ENCODE measurements at places on chromosomes 16 and 17.

DNA sequence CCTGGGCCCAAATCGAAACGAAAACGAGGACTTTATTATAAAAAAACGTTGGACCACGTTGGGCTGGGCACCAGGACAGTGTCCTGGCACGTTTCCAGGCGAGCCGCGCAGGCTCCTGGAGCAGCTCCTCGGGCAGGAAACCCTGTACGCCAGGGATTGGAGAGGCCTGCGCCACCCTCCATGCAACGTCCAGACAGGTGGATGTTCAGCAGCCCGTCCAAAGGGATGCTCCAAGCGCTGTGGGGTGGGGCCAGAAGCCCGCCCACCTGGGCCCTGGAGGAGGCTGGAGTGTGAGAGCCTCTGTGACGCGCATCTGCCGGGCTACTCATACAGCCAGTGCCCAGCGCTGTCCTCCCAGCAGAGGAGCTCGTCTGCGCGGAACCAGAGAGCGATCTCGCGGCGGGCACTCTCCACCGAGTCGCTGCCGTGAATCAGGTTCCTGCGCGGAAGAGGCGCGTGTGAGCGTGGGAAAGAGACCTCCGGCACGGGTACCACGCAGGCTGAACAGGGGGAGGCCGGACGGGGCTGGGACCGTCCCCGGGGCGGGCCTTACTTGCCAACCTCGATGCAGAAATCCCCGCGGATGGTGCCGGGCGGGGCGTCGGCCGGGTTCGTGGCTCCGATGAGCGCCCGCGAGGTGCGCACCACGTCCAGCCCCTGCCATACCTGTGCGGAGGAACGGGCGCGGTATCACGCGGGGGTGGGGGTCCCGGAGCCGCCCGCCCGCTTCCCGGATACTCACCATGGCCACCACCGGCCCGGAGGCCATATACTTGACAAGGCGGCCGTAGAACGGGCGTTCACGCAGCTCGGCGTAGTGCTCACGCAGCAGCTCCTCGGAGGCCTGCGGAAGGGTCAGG is 785 bp downstream of the NME3 start:
- peak; percentile 6 for DNase-seq

DNA sequence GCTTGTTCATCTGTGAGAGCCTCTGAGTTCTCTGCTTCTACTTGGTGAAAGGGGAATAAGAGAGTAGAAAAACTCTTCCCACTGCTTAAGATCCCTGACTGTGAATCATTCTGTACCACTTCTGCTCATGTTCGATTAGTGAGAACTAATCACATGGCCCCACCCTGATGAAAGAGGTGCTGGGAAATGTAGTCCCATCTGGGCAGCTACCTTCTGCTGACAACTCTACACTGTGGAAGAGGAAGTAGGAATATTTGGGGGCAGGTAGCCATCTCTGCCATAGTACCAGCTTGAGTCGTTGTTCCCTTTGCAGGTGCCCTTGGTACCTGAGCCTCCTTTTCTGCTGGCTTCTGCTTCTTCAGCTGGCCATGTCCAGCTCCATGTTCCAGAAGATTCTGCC is 29.9 kb downstream of the NKD1 start:
- DNase-seq = peak; percentile 50

DNA sequence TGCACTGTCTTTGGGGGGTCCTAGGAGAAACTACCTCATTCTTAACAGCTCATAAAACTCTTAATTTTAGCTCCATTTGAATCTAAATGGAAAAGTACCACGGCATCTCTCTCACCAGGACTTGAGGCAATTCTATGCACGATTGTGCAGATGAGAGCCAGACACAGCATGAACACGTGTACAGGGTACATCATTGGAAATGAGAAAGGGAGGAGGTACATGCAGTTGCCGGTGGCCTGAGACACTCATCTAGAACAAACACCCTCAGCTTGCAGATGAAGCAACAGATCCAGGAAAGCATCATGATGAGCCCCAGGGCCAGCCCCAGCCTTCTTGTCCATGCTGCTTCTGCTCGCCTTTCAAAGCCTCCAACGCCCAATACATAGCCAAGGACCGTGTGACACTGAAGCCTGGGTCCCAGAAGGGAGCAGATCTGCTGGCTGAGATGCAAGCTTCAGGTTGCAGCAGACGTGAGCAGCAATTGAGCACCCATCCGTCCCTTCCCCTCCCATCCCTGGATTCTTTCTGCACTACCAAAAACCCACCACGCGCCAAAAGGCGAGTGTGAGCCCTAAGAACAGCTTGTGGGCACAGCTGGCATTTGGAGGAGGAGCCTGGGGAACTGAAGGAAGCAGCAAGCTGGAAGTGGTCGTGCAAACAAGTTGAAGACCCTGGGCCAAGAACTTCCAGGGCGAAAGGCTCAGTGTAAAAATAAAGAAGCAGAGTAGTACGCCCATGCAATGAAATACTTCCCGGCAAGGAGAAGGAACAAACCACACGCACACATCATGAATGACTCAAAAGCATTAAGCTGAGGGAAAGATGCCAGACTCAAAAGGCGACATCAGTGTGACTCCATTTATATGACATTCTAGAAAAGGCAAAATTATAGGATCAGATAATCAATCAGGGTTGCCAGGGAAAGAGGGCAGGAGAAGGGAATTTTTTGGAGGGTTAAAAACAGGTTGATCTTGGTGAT is 7.3 kb upstream of the RCVRN start:
- no peak for DNase-seq

GRCh38 chr17:44384823-44385286 is 4.6 kb downstream of the ITGA2B start:
- no peak for DNase-seq

GRCh38 chr16:76835779-76836300 is 355.1 kb upstream of the MON1B start:
- DNase-seq = no peak

- no peak for DNase-seq
These were observed 212.7 kb downstream of the CPPED1 start for GRCh38 chr16:12590963-12591362.

DNA sequence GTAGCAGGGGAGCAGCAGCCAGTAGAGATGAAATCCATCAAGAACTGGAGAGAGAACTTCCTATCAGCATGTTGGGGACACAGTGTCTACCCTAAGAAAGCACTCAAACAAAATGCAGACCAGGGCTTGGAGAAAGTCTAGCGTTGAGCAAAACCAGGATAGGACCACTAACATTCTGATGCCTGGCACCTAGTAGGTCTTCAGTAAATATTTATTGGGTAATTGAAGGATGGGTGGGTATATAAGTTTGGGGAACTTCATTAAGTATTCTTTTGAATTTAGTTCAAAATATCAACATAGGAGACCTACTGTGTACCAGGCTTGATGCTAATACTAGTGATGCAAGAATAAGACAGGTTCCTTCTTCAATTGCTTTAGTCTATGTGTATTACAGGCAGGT is 30.9 kb downstream of the SLC6A2 start:
- no peak for DNase-seq

GRCh38 chr17:41404024-41404671 is 6.7 kb upstream of the KRT31 start:
- peak; percentile 56 for DNase-seq

DNA sequence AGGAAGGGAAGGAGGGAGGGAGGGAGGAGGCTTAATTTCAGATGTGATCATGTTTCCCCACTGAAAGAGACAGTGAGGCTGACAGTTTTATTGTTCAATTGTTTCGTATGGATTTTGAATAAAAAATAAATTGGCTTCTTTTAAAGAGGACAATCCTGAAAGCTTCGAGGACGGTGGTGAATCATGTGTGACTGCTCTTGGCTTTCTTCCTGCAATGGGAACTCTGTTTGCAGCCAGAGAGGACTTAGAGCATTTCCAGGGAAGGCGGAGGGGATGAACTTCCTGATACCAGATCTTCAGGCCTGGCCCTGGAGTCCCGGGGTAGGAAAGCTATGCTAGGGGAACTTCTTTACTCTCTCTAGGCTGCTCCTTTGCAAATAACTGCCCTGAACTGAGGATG is 72.8 kb upstream of the C16orf82 start:
- no peak for DNase-seq

- peak; percentile 74 for DNase-seq
These were observed 18.6 kb downstream of the ALOX12B start for GRCh38 chr17:8068736-8069586.

DNA sequence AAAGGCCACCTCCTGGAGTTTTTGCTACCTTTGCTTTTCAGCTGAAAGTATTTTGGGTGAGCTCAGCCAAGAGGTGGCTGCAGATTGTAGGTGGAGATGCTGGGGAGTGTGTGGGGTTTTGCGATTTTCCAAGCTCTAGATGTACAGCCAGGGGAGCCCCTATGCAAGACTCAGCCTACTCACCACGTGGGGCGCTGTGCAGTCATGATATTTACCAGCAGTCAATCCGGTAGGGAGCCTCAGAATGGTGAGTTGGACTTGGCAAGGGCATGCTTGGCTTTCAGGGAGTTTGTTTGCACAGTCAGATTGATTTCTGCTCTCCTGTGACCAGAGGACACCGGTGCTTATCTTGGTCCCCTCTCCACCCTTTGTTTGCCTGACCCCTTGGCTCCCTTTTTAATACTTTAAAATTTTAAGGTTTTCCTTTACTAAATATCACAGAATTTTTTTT is 175.3 kb downstream of the UTP18 start:
- DNase-seq = peak; percentile 25

- no peak for DNase-seq
These were observed 30.8 kb downstream of the FA2H start for GRCh38 chr16:74743668-74744299.

DNA sequence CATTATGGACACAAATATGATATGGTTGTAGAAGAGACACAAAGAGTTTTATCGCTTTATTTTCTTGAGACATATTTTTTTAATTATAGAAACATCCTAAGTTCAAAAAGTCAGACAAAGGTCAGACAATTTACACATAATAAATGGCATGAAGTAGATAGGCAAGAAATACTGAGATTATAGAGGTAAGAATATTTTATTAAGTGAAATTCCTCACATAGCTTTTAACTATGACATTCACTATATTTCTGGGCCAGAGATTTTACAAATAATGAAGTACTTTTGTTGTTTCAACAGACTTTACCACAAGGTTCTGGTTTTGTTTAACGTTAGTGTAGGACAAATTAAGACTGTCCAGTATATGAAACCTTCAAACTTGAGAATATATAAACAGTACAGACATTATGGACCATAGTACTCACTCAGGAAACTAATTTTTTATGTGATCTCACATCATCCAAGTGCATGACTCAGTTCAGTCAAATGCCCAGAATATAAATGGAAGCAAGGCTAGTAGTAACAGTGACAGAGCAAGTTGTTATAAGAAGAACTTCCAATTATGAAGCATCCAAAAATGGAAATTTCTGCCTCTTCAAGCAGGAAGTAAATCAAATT is 394.8 kb downstream of the KCNJ2 start:
- no peak for DNase-seq

DNA sequence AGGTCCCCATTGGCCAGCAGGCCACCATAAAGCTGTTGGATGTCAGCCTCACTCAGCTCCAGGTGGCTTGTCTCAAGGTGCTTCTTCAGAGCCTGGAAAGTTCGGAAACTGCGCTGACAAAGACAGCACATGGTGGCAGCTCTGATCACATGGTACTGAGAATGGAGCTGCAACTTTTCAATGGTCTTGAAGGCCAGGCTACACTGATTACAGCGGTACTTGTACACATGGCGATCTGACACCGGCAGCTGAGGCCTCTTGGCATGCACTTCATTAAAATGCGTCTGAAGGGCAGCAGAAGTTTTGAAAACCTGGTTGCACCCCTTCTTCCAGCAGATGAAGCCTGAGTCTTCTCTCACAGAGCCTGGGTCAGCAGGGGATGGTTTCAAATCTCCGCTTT is 249.7 kb downstream of the ZFHX3 start:
- no peak for DNase-seq

GRCh38 chr17:44940317-44940716 is 7.3 kb downstream of the KIF18B start:
- no peak for DNase-seq

- DNase-seq = peak; percentile 92
These were observed 3.6 kb downstream of the CORO1A start for GRCh38 chr16:30186782-30187555.

- DNase-seq = no peak
These were observed 82.9 kb upstream of the GPRC5B start for GRCh38 chr16:19967561-19967960.

GRCh38 chr16:181565-182021 is 1.3 kb downstream of the HBQ1 start:
- DNase-seq = no peak

DNA sequence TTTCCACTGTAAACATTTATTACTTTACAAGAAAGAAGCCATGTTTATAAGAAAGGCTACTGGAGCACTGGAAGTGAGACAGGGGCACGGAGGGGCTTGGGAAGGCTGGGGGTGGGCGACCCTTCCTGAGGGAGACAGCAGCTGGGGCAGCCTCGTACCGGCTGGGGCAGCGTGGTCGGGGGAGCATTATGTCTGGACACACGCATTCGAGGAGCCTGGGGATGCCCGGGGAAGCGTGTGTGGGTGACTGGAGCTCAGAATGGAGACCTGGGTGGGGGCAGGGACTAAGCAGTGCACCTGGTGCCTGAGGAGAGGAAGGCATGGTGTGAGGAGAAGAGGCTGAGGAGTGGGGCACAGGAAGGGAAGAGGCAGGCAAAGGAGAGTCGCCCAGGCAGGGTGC is 64.5 kb downstream of the SRCIN1 start:
- no peak for DNase-seq

DNA sequence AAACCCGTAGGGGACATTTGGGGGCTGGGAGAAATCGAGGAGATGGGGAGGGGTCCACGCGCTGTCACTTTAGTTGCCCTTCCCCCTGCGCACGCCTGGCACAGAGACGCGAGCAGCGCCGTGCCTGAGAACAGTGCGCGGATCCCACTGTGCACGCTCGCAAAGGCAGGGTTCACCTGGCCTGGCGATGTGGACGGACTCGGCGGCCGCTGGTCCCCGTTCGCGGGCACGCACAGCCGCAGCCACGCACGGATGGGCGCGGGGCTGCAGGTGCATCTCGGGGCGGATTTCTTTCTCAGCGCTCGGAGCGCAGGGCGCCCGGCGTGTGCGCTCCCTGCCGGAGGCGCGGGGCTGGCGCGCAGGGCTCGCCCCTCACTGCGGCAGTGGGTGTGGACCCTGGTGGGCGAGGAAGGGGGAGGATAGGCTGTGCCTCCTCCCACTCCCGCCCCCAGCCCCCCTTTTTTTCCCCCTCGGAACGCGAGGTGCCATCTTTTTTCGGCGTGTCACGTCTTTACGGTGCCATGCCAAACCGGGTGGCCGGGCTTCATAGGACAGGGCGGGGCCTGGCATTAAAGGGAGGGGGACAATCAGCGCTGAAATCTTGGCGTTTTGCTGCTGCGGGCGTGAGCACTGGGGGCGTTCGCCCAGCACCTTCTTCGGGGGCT is 1.1 kb downstream of the MAPT start:
- no peak for DNase-seq

- DNase-seq = no peak
These were observed 94.2 kb upstream of the LHX1 start for GRCh38 chr17:36842963-36843558.

Data from suppressor macrophage (primary cell).